Effector memory CD8-positive, alpha-beta T cell (primary cell): ENCODE measurements at places on chromosomes 5 and 9.

- DNase-seq: no peak
These were observed 197.4 kb upstream of the ISL1 start for GRCh38 chr5:51185850-51186329.

GRCh38 chr5:16025681-16026080 is 153.9 kb downstream of the MARCHF11 start:
- no peak for DNase-seq

- DNase-seq: peak; percentile 8
These were observed at the start of gene PRELID2 for GRCh38 chr5:145834917-145835847. PRELID2 (minus strand) TSS chr5:145835342; CDS start chr5:145835251, 91 bp downstream.

GRCh38 chr9:136400038-136400834 is at the start of gene SNAPC4:
SNAPC4 (minus strand) TSS chr9:136400170; CDS start chr9:136398428, 1,742 bp downstream.
- DNase-seq: peak; percentile 86

- no peak for DNase-seq
These were observed 63.0 kb downstream of the EXOSC2 start for GRCh38 chr9:130756455-130757152.

GRCh38 chr5:40437452-40437861 is 242.3 kb upstream of the PTGER4 start:
- peak; percentile 15 for DNase-seq

DNA sequence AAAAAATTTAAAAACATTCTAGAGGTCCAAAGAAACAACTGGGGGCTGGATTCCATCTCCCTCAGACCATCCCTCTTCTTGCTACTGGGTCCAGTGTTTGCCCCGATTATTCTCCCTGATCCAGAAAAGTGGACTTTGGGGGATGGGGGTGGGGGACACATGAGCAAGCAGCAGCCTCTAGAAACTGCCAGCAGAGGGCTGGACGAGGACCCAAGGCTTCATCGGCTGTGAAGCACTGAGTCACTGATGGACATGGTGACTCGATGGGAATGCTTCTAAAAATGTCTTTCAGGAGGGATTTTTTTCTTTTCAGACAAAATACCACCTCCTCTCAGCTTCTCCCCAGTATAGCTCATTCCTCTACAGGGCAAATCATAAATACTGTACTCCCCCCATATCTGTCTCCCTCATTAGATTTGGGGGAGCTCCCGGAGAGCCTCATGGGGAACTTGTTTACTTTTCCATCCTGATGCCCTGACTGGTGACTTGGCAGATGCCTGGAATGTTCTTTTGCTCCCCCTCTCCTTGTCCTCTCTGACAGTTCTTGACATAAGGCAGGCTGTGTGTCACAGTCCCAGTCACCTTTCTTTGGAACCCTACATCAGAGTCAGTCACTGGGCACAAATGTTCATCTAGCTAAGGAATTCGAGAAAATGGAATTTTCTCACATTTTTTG is 67.2 kb upstream of the STC2 start:
- no peak for DNase-seq

GRCh38 chr9:111599955-111600343 is 502 bp upstream of the PTGR1 start:
- no peak for DNase-seq

GRCh38 chr9:114108016-114108833 is 9.1 kb upstream of the KIF12 start:
- DNase-seq: peak; percentile 31

GRCh38 chr9:75378036-75378435 is 289.7 kb downstream of the OSTF1 start:
- no peak for DNase-seq
